ENCODE measurements at places on chromosomes 13 and 19.

DNA sequence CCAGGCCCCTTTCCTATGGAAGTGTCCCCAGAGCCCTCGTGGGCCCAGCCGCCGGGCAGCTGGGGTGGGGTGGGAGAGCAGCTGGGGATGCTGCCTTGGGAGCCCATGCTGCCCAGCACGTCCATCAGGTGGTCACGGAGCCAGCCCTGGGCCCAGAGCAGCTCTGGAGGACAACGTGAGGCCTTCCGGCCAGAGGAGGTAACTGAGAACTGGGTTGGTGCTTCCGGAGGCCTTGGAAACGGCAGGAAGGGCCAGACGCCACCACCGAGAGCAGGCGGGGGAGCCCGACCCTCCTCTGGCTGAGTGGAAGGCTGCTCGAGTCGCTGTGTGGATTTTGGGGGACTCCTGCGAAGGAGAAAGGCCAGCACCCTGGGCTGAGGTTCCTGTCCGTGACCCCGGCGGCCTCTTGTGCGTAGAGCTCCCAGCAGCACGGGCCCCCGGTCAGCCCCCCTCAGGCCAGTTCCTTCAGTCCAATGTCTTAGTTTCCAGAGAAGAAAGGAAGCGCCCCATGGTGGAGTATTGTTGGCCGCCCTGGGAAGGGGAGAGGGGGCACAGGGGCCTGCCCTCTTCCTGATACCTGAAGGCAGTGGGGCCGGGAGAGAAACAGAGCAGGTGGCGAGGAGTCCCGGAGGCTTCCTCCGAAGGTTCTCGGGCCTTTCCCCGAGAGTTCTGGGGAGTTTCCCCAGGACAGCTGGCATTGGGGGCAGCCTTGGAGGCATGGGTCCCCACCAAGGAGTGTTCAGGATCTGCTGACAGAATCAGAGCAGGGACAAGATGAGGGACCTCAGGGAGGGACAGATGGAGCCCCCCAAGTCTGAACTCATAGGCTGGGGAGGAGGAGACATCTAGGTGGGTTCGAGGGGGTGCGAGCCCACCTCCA, 68.8 kb downstream of the MLLT1 start:
- DNase-seq = no peak

DNA sequence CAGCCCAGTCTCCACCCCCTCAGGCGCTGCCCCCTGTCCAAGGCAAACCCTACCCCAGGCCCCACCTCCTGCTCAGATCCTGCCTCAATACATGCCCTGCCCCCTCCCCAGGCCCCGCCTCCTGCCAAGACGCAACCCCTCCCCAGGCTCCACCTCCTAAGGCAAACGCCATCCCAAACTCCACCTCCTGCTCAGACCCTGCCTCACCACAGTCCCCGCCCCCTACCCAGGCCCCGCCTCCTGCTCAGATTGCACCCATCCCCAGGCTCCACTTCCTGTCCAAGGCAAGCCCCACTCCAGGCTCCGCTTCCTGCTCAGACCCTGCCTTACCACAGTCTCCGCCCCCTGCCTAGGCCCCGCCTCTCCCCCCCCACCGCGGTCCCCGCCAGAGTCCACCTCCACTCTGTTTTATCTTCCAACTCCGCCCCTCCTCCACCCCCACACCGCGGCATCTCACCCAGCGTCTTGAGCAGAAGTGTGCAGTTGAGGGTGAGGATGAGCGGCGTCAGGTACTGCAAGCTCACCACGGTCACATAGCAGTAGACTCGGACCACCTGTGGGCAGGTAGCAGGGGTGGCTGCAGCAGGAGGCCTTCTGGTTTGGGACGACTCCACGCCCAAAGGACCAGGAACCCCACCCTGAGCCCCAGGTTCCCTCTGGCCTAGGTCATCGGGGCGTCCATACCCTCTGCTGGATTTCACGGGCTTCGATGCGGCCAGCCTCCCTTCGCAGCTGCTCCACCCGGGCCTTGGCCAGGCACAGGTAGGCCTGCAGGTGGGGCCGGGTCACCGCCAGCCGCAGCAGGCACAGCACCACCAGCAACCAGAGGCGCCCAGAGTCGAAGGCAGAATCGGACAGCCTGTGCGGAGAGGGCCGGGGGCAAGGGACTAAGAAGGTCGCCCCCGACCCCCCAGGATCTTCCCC, 17.7 kb downstream of the TMEM161A start:
- no peak for DNase-seq

GRCh38 chr13:38803531-38803930, 116.7 kb downstream of the FREM2 start:
- DNase-seq = no peak

DNA sequence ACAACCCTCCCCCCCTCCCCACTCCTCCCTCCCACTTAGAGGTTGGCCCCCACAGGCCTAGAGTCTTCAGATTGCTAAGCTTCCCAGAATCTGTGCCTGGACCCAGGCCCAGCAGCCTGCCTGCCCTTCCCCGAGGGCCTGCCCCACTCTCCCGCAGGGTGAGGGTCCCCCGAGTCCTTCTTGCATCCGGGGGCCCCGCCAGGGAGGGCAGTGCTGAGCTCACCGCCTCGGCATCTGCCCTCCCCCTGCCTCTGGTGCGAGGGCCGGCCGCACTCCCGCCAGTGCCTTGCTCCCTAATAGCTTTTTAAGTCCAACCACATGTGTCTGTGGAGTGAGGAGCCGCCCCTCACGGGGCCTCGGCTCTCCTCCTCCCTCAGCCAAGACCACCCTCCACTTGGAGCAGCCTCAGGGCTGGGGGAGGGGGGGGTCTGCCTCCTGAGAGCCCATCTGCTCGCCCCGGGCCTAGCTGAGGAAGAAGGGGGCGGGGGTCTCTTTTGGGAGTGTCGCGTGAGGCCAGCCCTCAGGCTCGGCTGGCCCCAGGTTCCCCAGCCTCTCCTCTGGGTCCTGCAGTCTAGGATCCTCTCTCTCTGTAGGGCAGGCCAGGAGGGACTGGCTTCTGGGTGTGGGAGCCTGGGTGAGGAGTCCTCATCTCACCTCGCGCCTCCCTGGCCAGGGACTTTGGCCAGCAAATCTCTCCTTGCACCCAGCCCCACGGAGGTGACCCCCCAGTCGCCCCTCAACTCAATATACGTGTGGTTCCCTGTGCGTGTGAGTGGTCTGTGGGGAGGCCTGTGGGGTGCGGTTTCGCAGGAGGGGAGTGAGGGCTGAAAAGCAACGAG, 47.2 kb downstream of the LYL1 start:
- DNase-seq = no peak

- DNase-seq = peak; percentile 26
Observed at GRCh38 chr19:46821512-46822409, 28.9 kb downstream of the AP2S1 start.

DNA sequence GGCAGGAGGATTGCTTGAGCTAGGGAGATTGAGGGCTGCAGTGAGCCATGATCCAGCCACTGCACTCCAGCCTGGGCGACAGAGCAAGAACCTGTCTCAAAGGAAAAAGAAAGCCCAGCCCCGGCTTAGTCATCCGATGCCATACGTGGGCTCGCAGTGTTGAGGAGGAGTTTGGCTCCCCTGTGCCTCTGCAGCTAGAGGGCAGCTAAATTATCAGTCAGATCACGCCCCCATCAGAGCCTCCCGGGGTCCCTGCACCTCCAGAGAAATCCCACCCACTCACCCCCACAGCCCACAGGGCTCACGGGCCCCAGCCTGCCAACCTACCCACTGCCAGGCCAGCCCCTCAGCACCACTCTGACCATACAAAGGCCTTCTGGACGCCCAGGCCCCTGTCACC, 27.6 kb downstream of the MAU2 start:
- no peak for DNase-seq

DNA sequence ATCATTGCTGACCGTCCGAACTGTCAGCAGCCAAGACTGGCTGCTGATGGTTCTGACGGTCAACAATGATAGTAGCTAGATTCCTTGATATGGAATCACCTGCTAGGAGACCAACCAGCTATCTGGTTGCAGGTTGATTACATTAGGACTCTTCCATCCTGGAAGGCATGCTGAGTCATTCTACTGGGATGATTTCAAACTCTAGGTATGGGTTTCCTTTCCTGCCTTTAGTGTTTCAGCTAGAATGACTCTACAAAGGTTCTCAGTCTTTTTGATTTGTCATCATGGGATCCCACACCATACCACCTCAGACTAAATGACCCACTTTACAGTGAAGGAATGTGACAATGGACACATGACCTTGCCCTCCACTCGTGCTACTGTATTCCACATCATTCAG, 138.1 kb upstream of the KL start:
- no peak for DNase-seq

DNA sequence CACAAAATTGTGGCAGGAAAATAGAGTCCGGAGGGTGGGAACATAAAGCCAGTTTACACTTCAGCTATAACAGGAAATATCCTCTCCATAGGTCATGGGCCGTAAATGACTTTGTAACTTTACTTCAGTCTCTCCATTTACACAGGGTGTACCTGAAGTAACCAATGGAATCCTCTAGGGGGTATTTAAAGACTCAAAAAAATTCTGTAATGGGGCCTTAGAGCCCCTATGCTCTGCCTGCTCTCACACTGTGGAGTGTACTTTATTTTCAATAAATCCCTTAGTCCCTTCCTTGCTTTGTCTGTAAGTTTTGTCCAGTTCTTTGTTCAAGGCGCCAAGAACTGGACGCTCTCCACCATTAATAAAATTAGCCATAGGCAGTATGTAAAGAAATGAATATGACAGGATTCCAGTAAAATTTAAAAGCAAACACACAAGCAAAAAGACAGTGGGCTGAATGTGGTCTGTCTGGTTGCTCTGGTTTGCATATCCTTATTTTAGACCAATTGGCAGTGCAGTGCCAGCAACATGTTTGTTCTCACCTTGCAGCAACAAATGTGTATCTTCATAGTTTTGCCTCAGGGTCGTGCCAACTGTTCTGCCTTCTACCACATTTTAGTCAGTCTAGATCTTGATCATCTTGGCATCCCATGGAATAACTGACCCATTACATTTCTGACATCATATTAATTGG, 801.5 kb upstream of the SPRY2 start:
- no peak for DNase-seq

GRCh38 chr19:41351339-41352245, 2.1 kb downstream of the TGFB1 start:
- peak; percentile 81 for DNase-seq

- no peak for DNase-seq
Observed at GRCh38 chr19:12872941-12873890, 8.0 kb downstream of the DNASE2 start.

DNA sequence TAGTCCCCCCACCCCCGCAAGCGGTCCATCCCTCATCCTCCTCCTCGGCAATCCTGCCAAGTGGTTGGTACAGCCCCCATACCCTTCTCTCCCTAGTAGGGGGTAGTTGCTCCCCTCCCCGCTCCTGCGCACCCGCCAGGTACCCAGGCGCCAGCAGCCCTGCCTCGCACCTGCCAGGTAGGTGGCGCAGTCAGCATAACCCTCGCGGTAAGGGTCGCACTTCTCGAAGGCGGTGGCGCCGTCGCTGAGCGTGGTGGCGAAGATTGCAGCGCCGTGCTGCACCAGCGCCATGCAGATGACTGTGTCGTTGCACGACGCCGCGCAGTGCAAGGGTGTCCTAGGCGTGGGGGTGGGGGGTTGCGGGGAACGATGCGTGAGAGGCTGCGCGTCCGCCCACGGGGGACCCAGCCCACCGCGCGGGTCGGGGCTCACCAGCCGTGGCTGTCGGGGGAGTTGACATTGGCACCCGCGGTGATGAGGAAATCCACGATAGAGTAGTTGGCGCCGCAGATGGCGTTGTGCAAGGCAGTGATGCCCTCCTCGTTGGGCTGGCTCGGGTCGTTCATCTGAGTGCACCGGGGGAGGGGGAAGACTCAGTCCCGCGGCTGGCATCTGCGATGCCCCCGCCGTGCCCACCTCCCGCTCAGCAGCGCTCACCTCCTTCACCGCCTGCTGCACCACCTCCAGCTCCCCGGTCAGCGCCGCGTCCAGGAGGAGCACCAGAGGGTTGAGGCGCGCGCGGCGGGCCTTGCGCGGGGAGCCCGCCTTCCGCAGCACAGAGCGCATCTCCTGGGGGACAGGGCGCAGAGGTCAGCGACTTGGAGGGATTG, 15.2 kb upstream of the ERCC2 start:
- no peak for DNase-seq

- no peak for DNase-seq
Observed at GRCh38 chr13:113915786-113916329, 52.0 kb upstream of the GAS6 start.

DNA sequence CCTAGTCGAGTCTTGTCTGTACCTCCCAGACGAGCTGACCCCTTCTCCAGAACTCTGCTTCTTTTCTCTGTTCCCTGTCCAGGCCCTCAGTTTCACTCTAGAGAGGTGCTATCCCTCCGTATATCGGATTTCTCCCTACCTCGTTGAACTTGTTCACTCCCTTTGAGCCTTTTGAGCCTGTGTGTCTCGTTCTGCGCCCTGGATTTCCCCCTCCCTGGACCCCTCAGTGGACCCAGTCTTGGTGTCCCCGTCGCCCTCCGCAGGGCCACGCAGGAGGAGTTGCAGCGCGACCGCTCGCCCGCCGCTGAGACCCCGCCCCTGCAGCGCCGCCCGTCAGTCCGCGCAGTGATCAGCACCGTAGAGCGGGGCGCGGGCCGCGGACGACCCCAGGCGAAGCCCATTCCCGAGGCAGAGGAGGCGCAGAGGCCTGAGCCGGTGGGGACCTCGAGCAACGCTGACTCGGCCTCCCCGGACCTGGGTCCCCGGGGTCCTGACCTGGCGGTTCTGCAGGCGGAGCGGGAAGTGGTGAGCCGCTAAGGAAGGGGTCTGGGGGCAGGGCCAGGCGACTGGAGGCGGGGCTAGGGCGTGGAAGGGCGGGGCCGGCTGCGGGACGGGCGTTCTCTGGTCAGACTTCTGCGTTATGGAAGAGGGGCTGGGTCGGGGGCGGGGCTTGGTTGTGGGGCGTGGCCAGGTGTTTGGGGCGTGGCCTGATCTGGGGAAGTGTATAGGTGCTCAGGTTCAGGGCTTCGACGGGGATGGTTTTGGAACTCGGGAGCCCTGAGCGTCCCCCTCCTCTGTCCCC, 5.5 kb downstream of the EPS8L1 start:
- DNase-seq = peak; percentile 76

GRCh38 chr13:28172947-28173346, 34.6 kb downstream of the PAN3 start:
- DNase-seq = no peak

GRCh38 chr13:41648314-41648935, 191.1 kb downstream of the RGCC start:
- no peak for DNase-seq

DNA sequence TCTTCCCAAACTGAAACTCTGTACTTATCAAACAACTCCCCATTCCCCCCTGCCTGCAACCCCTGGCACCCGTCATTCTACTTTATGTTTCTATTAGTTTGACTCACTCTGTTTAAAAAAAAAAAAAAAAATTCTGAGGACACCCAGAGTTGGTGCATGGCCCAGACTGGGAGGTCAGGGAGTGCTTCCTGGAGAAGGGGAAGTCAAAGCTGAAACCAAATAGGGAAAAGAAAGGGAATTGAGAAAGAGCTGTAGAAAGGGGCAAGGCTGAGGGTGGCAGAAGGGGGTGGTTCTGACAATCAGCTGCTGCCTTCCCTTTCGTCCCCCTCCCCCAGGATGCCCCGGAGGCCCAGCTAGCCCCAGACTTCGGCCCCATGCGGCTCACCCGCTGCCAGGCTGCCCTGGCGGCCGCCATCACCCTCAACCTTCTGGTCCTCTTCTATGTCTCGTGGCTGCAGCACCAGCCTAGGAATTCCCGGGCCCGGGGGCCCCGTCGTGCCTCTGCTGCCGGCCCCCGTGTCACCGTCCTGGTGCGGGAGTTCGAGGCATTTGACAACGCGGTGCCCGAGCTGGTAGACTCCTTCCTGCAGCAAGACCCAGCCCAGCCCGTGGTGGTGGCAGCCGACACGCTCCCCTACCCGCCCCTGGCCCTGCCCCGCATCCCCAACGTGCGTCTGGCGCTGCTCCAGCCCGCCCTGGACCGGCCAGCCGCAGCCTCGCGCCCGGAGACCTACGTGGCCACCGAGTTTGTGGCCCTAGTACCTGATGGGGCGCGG, 9.0 kb upstream of the STRN4 start:
- DNase-seq = no peak

- DNase-seq = no peak
Observed at GRCh38 chr13:113014752-113015745, 46.0 kb downstream of the MCF2L start.
